ENCODE measurements at places on chromosomes 7 and 10.

DNA sequence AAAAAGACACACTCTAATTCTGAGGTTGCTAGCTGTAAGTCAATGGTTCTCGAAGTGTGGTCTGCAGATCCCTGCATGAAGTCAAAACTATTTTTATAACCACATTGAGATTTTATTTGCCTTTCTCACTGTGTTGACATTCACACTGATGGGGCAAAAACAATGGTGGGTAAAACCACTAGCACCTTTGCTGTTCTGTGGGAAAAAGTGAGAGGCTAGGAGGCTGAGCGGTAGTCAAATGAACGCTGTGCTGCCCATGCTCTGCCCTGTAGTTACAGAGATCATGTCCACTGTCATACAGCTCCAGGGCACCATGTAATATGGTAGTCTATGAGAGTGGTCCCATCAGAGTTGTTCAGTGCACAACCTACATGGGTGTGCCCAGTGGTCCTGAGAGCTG lies 21.6 kb upstream of the PDCD4 start:
- DNase-seq: no peak

DNA sequence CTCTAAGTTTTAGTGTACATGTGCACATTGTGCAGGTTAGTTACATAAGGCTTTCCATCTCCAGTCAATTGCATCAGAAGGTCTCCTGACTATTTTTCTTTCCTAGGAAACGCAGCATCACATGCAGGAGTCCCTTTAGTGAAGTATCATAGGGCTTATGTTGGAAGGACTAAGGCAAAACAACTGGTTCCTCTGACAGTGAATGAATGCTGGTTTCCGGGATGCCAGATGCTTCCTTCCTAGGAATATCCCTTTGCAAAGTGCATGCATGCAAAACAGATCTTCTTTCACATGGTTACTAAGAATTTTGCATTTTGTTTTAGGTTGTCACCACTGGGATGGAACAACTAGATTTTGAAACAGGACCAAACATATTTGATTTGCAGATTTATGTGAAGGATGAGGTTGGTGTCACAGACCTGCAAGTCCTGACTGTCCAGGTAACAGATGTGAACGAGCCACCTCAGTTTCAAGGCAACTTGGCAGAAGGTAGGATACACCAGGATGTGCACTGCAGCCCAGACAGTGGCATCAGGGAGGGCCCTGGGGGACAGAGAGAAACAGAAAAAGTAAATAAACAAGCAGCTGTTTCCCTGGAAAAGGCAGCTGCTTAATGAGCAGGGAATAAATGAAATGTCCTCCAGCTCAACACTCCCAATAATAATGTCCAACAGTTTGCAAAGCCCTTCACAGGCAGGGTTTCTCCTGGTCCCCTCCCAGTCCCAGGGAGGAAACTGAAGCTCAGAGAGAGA lies 17.8 kb downstream of the CDHR3 start:
- no peak for DNase-seq

DNA sequence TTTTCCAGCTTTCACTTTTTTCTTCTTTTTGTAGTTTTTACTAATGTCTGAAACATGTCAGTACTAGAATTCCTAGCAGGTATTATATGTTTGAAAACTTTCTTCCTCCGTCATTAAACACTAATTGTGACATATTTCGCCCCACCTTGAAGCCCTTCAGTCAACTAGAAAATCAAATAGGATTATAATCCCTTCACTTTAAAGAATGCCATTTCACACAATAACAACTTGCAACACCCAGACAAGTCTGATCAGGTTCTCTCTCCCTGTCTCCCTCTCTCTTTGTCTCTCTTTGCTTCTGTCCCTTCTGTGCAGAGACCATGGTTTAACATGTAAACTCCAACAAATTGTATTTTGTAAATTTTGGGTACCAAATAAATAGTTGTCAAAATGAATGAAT lies 373.5 kb downstream of the SEMA3D start:
- DNase-seq: no peak

- DNase-seq: no peak
These were observed 261.3 kb downstream of the ELFN1 start for GRCh38 chr7:1931256-1931950.

DNA sequence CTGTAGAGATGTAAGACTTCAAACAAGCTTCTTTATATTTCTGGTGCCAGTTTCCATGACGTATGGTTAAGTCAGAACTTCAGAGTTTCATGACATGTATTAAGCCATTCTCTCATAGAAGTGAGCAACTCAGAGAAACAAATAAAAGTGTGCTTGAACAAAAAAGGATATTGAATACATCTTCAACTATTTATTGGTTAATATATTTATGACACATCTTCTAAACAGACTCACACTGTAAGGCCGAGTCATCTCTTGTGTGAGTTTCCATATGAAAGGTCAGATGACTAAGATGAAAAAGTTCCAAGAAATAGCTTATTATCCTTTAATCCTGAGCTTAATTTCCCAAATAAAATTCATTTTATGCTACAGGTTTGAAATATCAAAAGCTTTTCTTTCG lies 105.5 kb upstream of the CSTF2T start:
- no peak for DNase-seq

GRCh38 chr7:134129856-134130523 lies 2.9 kb downstream of the LRGUK start:
- DNase-seq: no peak

- no peak for DNase-seq
These were observed 40.9 kb downstream of the MTURN start for GRCh38 chr7:30175636-30176147.

- DNase-seq: no peak
These were observed 1.9 kb downstream of the GATA3 start for GRCh38 chr10:8056378-8056777.

- DNase-seq: no peak
These were observed 28.4 kb downstream of the UBE2D4 start for GRCh38 chr7:43954524-43955228.

- no peak for DNase-seq
These were observed 359.4 kb downstream of the GALNT17 start for GRCh38 chr7:71491336-71491735.

DNA sequence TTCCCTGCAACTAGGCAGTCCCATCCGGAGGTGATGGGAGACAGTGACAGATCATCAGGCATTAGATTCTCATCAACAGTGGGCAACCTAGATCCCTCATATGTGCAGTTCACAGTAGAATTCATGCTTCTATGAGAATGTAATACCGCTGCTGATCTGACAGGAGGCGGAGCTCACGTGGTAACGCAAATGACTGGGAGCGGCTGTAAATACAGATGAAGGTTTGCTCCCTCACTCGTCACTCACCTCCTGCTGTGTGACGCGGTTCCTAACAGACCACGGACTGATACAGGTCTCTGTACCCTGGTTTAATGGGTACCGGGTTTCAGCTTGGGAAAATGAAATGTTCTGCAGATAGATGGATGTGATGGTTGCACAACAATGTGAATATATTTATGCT lies 47.8 kb upstream of the PIK3AP1 start:
- DNase-seq: no peak

GRCh38 chr10:17655009-17655408 lies 11.1 kb downstream of the STAM start:
- DNase-seq: no peak

GRCh38 chr7:82019551-82020475 lies 250.0 kb upstream of the HGF start:
- no peak for DNase-seq

DNA sequence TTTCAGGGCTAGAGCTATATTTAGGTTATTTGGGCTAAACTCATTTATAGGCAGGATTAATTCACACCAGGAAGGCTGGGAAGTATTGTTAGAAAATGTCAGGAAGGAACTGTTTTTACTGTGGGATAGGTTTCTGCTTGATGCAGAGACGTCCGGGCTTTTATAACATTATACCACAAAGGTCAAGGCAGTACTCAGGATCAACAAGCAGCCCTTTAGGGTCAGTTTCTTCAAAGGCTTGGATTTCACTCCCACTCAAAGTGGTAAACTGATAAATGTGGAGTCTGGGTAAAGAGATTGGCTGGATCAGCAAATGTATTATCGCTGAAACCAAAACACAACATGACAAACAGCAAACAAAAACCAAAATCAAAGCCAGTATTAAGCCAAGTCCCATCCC lies 127.2 kb downstream of the ARL5B start:
- no peak for DNase-seq

GRCh38 chr7:7181519-7182155 lies 707 bp upstream of the C1GALT1 start:
- DNase-seq: no peak

- peak; percentile 62 for DNase-seq
These were observed 23.2 kb upstream of the ZNF32 start for GRCh38 chr10:43671659-43672531.

GRCh38 chr7:127337581-127337980 lies 54.9 kb downstream of the ZNF800 start:
- DNase-seq: no peak

DNA sequence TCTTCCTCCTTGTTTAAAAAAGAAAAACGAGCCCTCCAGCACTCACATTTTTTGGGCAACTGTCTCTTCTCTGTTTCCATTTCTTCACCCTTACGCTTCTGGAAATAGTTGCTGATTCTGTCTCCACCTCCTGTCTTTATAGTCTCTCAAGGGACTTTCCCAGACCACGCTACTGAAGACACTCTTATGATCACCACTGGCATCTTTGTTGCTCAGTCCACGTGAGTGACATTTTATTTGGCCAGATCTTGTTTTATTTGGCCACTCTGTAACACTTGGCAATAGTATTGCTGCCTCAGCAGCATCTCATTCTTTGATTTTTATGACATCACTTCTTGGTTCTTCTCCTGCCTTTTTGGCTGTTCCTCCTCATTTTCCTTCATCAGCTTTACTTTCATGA lies 21.6 kb upstream of the NME8 start:
- no peak for DNase-seq

GRCh38 chr7:157250605-157251228 lies 86.1 kb upstream of the DNAJB6 start:
- DNase-seq: peak; percentile 22
